ENCODE measurements at places on chromosomes 4 and X.

DNA sequence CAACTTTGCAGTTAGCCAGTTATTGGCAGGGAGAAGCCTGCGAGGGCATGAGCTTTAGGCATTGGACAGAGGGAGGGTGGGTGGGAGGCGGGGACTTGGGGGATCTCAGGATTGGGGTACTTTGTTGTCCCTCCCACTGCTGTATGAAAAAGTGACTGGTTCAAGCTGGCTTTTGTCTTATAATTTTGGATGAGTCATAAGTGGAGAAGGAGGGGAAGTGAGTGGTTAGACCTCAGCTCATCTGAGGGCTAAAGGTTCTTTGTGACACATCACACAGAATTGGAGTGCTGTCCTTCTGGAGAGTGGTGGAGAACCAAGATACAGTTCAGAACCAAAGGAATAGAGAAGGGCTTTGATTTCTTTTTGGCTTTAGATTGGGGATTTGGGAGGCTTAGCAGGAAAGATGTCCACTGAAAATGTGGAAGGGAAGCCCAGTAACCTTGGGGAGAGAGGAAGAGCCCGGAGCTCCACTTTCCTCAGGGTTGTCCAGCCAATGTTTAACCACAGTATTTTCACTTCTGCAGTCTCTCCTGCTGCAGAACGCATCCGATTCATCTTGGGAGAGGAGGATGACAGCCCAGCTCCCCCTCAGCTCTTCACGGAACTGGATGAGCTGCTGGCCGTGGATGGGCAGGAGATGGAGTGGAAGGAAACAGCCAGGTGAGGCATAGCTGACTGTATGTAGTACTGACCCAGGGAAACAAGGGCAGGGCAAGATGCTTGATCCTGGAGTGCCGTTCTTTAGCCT is at the start of gene SLC4A4:
TSS of gene SLC4A4 (plus strand) at position 175 of the 748 bp plus-strand sequence.
- DNase-seq, result no peak

GRCh38 chrX:22063284-22063683 is 31.2 kb downstream of the PHEX start:
- no peak for DNase-seq

- DNase-seq, result no peak
Measured at GRCh38 chr4:140423106-140423505, 4.3 kb downstream of the CLGN start.

- no peak for DNase-seq
Measured at GRCh38 chrX:18490806-18491555, 65.6 kb downstream of the CDKL5 start.

DNA sequence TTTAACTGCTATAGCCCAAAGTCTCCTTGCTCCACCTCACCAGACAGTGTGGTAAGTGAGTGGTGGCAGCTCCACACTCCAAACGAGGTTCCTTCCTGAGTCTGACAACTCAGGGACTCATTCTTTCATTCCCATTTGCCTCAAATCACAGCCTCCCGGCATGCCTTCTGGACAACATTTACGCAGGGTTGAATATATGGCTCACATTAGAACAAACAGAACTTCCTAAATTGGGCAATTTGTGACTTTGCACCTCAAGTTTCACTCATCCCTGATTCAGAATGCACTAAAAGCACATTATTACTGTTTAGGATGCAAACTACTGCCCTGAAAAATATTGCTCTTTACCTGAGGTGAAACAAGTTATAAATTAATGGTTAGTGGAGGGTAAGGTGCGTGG is 224.6 kb upstream of the PPARGC1A start:
- DNase-seq, result no peak
